AG10803 (cell line): ENCODE measurements at places on chromosomes 3 and 15.
A peak's percentile ranks its signal among the peaks of the same experiment; 100 is the strongest.

DNA sequence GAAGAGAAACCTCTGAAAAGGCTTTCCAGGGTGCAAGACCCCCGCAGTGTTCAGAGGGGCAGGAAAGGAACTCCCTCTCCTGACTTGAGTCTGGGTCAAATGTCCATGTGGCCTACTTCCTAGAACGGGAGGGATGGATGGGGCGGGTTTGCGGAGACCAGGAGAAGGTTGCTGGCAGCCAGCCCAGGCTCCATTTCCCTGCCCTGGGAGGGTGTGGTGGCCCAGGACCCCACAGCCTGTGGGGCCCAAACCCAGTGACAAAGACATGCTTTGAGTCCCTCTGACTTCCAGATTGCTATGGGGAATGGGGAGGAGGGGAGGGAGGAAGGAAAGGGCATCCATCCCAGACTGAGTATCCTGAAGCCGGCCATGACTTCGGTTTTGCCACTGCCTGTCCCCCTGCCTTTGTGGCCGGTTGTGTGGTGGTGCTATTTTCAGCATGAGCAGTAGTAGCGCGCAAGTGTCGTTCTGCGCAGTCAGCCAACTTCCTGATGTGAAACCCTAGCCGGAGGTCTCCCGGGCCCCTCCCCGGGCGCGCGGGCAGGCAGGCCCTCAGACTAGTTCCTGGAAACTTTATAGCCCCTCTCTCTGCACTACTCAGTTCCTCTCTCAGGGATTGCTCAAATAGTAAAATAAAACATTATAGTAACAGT is 24.4 kb downstream of the MAGEF1 start:
- no peak for DNase-seq

- no peak for DNase-seq
Observed at GRCh38 chr3:150733936-150734794, 28.8 kb downstream of the SIAH2 start.

- peak; percentile 78 for DNase-seq
Observed at GRCh38 chr15:68599560-68600071, 20.8 kb downstream of the CORO2B start.

- no peak for DNase-seq
Observed at GRCh38 chr3:101200461-101200860, 119.9 kb downstream of the IMPG2 start.

- DNase-seq = no peak
Observed at GRCh38 chr3:137692803-137693431, 71.2 kb upstream of the SOX14 start.

DNA sequence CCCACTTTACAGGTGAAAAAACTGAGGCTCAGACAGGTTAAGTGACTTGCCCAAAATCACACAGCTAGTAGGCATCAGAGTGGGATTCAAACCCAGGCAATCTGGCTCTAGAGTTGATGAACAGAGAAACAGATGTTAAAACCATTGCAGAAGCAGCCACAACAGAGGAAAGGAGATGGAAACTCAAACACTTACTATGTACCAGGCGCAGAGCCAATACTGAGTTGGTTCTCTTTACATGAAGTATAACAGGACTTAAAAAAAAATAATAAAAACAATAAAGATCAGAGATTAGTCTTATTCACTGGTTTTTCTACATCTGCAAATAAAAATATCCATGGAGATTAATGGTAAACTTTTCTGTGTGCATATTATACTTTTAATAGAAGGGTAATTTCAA is 84.9 kb upstream of the SPATA12 start:
- DNase-seq = peak; percentile 25

DNA sequence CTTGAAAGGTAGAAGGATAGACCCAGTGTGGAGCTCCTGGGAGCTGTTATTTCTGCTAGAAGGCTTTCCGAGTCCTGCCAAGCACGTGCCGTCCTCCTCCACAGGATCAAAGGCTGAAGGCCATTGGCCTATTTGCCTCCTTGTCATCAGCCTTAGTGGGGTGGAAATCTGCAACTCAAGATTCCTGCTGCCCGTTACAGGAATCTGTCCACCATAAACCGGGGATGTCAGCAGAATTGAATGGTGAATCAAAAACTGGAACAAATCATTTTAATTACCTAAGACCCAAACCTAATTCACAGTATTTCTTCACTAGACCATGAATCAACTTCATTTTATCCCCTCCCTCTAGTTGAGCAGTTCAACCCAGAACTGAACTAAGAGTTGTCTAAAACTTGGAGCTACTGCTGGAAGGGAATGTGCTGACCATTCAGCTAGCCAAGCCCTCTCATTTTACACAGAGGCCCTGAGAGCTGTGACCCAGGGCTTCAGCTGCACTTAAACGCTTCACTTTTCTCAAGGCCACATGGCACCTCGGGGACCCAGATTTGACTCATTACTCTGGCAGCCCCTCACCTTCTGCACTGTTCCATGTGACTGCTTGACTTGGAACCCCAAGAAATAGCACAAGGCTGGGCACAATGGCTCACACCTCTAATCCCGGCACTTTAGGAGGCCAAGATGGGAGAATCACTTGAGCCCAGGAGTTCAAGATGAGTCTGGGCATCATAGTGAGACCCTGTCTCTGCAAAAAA is 36.8 kb upstream of the KIF23 start:
- DNase-seq = no peak

- DNase-seq = peak; percentile 92
Observed at GRCh38 chr3:25820366-25820765, 30.5 kb downstream of the OXSM start.

DNA sequence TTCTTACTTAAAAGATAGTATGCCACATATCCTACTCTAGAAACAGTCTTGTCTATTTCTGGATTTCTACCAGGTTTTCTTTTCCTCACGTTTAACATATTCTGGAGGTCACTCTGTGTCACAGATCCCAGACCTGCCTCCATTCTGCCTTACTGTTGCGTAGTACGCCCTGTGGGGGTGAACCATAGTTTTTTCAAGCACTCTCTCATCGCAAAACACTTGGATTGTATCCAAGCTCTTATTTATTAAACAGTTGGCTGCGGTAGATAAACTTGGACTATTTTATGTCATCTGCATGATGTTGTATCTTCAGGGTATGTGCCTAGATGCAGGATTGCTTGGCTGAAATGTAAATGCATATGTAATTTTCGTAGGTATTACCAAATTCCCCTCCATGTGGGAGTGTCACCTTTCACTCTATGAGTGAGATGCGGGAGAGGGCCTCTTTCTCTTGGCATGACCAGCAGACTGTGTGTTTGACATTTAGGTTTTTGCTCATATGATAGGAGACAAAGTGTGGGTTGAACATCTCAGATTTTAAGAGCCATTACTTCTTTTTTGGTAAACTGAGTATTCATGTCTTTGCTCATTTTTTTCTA is 55.8 kb downstream of the ABTB1 start:
- DNase-seq = no peak

DNA sequence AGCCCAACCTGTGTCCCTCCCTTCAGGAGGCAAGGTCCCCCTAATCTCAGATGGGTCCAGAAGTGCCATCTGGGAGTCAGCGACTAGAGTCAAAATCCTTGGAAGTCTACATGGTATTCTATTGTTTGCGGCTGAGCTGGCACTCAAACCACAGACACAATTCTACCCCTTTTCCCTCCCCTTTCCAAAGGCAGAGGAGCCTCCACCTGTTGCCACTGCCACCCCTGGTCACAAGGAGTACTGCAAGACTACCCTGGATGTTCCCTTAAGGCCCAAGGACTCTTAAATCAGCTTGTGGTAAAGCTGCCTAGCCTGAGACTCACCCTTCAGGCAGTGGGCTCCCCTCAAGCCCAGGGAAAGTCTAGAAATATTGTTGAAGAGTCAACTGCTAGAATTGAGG is 4.3 kb upstream of the OR5H6 start:
- DNase-seq = no peak

DNA sequence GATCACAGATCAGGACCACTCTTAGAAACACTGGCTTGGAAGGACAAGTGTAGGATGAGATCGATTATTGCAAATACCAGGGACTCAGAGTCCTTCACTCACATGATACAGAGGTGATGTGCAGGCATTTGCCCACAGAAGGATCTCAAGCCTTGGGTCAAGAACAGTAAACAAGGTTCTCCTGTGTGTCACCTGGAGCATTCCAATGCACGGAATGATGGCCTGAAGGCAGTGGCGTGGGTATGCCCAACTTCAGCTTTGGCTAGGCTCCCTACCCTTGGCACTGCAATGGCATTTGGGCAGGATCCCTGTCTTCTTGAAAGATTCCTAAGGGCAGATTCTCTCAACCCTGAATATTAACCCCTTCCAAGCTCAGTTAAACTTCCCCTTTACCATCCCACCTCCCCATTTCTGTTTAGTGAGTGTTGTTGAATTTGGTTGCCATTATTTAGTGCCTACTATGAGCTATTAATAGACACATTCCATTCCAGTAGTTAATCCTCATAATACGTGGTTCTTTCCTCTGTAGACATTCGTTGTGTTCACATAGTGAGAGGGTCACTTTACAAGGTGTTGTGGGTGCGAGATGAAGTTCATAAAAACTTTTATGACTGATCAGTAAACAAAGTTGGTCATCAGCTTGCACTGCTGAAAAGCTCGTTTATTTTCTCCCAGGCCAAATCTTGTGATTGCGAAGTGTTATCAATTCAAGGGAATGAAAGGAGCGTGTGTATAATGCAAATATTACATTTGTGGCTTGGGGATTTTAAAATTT is 1.1 kb upstream of the LZTFL1 start:
- DNase-seq = no peak

DNA sequence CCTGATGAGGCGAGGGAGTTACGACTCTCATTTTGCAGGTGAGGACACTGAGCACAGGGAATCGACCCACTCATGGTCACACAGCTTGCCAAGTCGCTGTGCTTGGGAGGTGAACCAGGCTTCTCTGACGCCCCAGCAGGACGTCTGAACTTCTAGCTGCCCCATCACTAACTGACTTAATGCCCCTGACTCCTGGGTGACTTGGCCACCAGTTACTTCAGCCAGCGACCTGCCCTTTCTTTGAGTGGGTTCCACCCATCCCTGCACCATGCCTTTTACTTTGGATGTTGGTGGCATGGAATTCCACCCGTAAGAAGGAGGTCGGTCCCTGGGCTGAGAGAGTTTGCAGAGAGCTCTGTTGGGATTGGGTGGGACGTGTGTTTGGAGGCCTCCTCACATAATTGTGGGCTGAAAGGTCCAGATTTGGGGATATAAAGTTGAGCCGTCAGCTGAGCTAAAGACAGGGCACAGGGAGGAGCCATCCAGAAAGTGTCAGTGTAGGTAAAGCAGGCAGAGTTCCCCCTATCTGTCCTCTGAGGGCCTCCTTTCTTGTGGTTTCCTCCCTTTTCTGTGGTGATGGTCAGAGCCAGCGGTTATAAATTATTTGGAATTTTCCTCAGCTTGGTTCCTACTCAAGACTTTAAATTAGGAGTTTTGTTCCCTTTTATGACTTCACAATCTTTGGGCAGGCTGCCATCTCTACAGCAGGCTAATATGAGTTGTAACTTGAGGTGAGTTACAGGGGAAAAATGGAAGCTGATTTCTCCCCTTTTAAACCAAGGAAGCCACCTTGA is 55.0 kb downstream of the FLNB start:
- peak; percentile 86 for DNase-seq
